ENCODE measurements at places on chromosomes 6 and 20.

DNA sequence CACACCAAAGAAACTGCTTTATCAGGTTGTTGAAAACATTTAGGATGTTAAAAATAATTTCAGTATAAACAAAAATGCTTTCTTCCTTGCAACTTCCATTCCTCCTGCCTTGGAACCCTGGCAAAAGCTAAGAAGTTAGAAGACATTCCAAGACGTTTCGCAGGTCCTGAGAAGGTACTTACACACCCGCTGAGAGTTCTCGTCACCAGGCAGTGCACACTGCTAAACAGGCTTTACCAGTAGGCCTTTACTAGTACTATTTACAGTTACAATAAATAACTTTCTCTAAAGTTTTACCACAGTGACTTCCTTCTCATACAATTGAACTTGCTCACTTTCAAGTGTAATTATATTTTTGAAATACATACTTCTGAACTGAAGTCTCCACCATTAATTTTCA is 81.4 kb upstream of the RPS6KA2 start:
- no peak for DNase-seq

DNA sequence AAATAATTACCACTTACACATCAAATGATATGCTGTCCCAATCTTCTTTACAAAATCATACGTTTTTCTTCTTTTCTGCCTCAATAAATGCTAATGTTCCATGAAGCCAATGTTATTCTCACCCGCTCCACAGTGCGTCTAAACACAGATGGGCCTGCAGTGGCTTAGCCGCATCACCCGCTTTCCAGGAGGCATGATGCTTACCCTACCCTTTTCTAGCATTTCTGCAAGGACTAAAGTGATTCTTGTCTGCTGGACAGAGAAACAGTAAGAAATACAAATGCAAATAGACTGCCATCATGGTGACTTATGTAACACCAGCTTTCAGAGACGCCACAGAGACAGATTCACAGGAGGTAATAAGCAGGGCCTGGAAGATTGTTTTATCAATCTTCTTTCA is 104.4 kb downstream of the RNASET2 start:
- DNase-seq = no peak

DNA sequence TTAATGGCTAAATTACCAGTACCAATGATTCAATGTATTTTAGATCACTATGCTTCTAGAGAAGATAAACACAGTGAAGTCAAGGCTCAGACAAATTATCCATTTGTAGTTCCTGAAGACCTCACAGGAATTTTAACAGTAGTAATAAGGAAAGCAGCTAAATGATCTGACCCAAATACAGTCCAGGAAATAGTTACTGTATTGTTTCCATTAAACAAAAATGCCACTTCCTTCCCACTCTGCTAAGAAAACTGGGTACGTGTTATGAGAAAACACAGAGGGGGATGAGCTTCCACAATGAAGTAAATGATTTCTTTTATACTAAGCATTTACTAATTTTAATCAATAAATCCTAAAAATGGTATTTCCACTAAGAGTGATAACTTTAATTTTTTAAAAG is 127.9 kb downstream of the CDK19 start:
- no peak for DNase-seq

- no peak for DNase-seq
Measured at GRCh38 chr20:62890444-62890843, 28.8 kb upstream of the TCFL5 start.

DNA sequence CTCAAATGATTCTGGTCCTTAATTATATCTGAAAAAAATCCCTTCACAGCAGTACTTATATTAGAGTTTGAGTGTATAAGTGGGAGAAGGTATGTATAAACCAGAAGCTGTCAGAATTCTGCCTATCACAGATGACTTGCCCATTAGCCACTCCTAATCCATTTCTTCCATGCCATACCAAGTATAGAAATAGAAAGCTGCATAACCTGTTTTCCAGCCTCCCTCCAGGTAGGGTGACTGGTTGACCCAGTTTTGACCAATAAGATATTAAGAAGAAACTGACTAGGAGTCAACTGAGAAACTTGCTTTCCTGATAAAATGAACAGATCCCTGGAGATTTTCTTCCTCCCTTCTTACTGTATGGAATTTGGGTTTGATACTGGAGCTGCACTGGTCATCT is 112.2 kb upstream of the GRIK2 start:
- no peak for DNase-seq

GRCh38 chr6:127776320-127776719 is 124.5 kb downstream of the THEMIS start:
- DNase-seq = no peak

All from right forelimb (tissue), 1 donor.